Fibroblast of villous mesenchyme (primary cell): ENCODE measurements at places on chromosomes 5 and 9. TPM values are rescaled to one million over a fixed set of nuclear protein-coding genes. Genes with fewer than 3 reads are reported as not detected.

Gene SH3TC2
- 3.9 and 13.4 TPM in 2 replicates for total RNA-seq

Gene ANKRD55
- total RNA-seq, result under 0.01 and 0.32 TPM in 2 replicates

Gene EXOC3
- 31.2 and 32.4 TPM in 2 replicates for total RNA-seq

Gene PRLR
- total RNA-seq, result 0.97 and 3.5 TPM in 2 replicates

Gene ARHGEF39
- 0.97 and 3.0 TPM in 2 replicates for total RNA-seq

Gene PTCH1
- 1.7 and 2.9 TPM in 2 replicates for total RNA-seq

Gene KLHL9
- total RNA-seq, result 34.8 and 57.9 TPM in 2 replicates

Gene LCN15
- not detected in 2 replicates for total RNA-seq

Gene CTNND2
- total RNA-seq, result not detected in 2 replicates

DNA sequence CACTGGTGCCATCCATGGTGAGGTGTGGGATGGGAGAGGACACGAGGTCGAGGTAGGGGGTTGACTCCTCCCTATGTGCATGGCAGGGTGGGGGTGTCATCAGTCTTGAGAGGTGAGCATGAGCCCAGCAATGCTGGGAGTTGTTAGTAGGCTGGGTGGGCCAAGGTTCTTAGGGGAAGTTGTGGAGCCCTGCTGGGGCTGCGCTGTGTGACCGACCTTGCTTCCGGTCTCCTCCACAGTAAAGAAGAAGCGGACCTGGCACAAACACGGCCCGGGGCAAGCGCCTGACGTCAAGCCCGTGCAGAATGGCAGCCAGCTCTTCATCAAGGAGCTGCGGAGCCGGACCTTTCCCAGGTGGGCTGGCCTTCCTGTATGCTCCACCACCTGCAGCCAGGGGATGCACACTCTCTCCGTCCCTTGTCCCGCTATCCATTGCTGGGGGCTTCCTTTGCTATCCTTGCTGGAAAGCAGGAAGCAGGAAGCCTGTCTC is 59.8 kb downstream of the PHF2 start:
- DNase-seq, result no peak

DNA sequence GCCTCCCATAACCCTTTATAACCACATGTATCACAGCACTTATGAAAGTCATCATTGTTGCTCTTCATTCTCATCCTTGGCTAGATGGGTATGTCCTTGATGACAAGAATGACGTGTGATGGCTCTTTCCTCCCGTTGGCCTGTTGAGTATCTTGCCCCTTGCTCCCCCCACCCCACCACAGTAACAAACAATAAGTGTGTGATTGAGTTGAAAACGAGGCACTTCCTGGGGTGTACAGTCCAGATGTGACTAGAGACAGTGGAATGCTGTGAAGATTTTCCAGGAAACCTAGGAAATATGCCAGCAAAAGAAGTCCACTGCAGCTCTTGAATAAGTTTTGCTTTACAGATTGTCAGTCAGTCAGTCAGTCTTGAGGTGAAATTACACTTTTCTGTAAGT is 262.5 kb downstream of the ELAVL2 start:
- no peak for DNase-seq

- no peak for DNase-seq
Observed at GRCh38 chr9:121133104-121133816, 58.5 kb downstream of the CNTRL start.

- no peak for DNase-seq
Observed at GRCh38 chr5:34064656-34065055, 21.6 kb upstream of the C1QTNF3 start.

- DNase-seq, result peak; percentile 77
Observed at GRCh38 chr5:68285851-68286611, 70.5 kb downstream of the PIK3R1 start.

DNA sequence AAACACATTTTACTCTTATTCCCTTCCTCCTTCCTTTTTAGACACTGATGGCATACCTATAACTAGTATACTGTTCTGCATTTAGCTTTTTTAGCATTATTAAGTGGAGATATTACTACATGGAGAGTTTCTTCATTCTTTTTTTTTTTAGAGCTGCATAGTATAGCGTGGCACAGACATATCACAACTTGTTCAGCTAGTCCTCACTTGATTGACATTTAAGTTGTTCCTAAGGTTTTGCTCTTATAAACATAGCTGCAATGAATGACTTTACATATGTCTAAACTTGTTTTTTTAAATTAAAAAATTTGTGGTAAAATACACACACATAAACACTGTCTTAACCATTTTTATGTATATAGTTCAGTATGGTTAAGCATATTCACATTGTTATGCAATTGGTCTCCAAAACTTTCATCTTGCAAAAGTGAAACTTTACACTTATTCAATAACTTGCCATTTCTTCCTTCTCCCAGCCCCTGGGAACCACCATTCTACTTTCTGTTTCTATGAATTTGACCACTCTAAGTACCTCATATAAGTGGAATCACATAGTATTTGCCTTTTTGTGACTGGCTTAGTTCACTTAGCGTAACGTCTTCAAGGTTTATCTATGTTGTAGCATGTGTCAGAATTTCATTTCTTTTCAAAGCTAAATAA is 48.7 kb downstream of the ANKDD1B start:
- DNase-seq, result no peak

DNA sequence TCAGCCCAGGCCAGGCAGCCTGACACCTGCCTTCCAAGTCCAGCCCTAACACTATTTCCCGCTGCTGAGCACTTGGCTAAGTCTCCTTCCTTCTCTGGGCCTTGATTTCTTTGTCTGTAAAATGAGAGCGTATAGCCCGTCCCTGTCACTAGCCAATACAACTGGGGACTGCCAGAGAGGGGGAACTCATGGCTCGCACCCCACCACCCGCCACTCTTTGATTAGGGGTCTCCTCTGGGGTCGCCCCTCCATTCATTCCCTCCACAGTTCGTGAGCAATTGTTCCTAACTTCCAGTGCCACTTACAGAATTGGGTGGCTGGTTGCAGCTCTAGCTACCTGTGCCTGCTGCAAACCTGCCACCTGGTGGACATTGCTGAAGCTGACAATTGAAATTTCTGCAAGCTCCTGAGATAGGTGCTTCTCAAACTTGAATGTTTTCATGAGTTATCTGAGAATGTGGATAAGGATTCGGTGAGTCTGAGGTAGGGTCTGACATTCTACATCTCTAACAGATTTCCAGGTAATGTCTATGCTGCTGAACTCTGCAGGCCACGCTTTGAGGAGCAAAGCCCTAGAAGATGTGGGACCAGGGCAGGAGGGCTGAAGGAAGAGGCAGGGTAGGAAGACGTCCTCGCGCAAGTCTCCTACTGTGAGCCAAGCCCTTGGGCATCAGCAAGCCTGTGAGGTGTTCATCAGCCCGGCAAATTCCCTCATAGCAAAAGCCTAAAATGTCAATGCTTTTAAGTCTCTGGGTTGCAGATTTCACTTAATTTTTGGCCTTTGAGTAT is 13.3 kb upstream of the RECK start:
- DNase-seq, result peak; percentile 76

DNA sequence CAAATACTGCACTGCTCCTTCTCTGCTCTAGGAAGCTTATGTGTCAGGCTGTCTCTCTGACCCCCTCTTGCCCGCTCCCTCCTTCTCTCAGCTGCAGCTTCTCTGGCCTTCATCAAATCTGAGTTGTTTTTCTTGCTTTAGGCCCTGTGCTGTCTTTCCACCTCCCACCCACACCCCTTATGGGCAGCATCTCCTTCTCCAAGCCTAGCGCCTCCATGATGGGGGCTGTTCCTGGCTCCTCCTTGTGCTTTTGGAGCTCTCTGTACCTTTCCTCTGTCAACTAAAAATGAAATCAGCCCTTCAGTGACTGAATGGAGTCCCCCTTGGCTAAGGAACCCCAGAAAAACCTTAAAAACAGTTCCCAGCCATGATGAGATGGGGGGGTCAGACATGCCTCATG is 6.6 kb upstream of the CFAP157 start:
- no peak for DNase-seq

- no peak for DNase-seq
Observed at GRCh38 chr5:80904533-80905187, 55.5 kb upstream of the RASGRF2 start.

DNA sequence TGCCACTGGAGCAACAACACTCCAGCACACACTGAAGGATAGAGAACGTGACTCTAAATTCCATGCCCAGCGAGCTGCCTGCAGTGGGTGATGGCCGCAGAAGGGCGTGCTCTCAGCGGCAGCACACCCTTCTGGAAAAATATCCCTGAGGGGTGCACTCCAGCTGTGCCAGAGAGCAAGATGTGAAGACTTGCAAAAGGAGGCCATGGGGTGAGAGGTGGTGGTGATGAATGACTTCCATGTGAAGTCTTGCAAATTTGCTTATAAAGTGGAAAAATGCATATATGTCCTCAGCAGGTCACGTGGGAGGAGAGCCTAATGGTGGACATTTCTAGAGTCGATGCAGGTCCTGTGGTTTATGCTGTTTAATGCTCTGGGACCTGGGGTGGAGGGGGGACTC is 39.8 kb upstream of the COL5A1 start:
- peak; percentile 72 for DNase-seq

GRCh38 chr5:6902597-6902996 is 189.4 kb downstream of the TENT4A start:
- no peak for DNase-seq

DNA sequence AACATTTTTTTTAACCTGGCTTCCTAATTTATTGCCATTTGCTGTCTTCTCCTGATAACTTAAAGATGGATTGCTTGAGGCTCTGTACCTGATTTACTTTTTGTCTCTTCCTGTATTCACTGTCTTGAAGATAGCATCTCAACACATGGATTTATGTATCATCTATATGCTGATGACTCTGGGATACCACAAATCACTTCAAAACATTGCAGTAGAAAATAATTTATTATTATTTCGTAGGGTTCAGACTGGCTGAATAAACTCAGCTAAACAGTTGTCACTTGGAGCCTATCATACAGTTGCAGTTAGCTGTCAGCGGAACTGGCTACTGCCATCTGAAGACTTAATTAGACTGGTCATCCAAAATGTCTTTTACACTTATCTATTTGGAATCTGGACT is 1025.2 kb upstream of the CDH18 start:
- no peak for DNase-seq

DNA sequence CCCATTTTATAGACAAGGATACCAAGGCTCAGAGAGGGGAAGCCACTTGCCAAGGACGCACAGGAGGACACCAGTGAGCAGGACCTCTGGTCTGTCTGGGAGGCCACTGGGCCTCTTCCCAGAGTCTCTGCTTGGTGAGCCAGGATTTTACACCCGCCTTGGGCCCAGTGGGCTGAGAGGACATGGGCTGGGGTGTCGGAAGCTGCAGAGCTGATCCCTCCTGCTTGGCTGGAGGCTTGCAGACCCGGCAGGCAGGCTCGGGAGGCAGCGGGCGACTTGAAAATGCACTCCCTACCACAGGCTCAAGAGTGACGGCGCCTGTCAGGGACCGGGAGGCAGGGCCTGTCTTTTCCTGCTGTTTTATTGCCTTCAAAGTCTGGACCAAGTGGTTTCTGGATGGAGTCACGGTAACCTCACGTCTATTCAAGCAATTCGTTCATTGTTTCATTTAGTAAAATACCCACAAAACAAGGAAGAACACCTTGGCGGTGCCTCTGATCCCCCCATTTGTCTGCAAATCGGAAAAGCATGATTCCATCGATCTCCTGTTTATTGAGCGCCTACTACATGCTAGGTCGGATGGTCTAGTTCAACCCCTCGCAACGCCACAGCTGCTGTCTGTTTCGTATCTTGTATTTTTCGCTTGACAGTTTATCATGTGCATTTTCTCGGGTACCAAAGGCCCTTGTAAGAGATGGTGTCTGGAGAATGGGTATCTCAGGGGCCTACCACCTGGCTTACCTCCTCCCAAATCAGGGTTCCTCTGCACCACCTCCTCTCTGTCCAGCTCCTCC is 108.1 kb upstream of the IER5L start:
- no peak for DNase-seq

DNA sequence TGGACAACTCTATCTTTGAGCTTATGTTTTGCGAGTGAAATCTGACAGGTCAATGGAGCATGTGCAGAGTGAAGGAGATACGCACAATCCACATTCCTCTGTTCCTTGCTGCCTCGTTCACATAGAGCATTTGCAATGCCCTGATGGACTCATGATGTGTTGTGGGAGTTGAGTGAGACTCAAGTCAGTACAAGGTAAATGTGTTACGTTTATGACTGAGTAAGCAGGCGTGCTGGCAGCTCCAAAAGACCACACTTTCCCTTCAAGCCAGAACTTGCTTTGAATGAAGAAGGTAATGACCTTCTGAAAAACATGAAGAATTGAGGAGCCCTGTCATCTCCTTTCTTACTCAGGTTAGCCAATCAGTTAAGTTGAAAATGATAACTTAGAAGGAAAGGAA is 477.8 kb downstream of the CTNND2 start:
- DNase-seq, result no peak

GRCh38 chr9:112665347-112665746 is 52.6 kb downstream of the INIP start:
- DNase-seq, result peak; percentile 33
